Cardiac fibroblast (primary cell): ENCODE measurements at places on chromosomes 3 and 15.

GRCh38 chr15:70259028-70259424, 161.3 kb upstream of the TLE3 start:
- DNase-seq: peak; percentile 73

- peak; percentile 48 for DNase-seq
Observed at GRCh38 chr15:63599401-63600000, 2.3 kb downstream of the FBXL22 start.

DNA sequence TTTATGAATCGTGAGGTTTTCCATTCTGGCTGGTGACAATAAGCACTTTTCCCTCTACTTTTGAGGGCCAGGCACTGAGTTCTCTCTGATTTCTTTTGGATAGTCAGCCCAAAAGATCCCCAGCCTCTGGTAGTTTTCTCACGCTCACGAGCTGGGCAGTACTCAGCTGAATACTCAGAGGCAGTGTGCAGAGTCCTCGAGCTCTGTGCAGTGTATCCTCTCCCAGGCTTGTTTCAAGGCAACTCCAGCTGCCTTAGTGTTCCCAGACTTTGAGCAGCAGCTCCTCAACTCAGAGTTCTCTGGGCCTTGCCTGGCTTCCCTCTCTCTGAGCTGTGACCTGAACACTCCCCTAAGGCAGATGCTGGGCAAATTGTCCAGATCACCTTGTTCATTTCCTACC, 59.1 kb upstream of the IQSEC1 start:
- DNase-seq: no peak

DNA sequence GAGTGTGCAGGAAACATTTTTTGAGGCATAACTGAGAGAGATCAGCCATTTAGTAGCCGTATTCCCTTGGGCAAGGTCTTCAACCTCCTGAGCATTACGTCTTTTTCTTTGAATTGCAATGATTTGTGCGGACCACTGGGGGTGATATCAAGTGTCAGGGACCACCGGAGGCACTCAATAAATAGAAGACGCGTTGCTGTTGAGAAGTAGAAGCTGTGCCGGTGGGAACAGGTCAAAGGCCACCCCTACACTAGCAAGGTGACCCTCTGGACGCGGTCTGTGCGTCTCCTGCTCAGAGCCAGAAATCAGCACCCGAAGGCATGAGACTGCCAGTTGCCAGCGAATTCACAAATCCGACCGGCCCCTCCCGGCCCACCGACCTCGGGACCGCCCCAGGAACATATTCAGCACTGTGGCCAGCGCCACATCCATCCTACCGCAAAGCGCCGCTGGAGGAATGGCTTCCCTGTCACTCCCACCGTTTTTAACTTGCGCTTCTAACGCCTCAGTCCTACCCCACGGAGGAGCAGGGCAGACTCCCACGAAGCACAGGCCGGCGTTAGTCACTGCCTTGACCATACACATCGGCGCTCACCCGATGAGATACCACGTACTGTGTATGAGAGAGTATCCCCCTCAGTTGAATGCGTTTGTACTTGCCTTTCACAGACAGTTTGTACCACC, 1.4 kb upstream of the GHSR start:
- DNase-seq: peak; percentile 39

GRCh38 chr3:196081002-196081833, 672 bp downstream of the TFRC start:
- peak; percentile 46 for DNase-seq

DNA sequence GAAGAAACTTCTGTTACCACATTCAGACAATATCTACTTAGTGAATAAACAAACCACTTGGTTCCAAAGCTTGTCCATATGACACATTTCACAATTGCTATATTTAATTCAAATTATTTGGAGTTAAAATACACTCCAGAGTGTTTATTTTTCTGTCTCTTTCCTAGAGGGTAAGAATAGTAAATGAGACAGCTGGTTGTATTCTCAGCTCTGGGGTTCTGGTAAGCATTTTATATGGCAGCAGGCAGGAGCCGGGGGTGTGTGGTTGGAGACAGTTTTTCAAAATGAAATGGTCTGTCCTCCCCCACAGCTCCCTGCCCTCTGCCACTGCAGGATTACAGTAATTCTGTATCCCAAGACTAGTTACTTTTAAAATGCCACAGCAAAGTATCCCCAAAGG, 10.9 kb upstream of the SEC61A1 start:
- no peak for DNase-seq

DNA sequence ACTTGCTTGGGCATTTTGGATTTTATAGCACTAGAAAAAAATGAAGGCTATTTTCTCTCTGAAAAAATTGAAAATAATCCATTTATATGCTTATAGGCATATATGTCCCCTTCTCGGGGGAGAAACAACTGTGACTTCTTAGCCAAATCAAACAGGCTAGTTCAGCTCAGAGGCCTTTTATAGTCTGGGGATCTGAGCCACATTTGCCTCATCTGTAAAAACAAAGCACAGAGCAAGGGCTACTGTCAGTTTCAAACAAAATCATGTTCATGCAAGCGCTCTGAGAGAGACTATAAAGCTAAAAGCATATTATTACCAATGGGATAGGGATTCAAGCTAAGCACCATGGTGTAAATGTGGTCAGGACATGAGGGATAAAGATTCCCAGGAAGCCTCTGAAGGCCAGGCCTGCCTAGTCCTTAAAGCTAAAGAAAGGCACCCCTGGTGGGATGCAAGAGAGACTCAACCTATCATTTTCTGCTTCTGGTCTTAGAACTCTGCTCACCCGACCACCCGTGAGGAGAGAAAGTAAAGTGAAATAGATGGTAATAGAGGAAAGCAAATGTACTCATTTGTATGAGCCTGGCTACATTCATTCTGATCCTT, 51.0 kb upstream of the IL12A start:
- no peak for DNase-seq

DNA sequence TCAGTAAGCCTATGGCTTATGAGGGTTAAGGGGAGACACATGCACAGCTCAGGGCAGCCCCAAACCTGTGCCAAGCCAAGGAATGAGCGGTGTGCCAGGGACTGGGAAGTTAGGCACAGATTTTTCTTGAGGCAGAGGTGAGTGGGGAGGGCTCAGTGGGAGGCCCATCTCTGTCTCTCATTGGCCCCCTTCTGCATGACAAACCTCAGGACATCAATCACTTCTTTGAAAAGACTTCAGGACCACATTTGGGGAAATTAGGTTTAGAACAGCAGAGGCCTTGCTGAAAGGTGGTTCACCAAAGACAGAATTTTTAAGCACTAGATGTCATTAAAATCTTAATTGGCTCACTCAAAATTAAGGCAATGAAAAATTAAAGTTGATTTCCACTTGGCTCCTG, 57.2 kb downstream of the RAB11A start:
- DNase-seq: no peak

DNA sequence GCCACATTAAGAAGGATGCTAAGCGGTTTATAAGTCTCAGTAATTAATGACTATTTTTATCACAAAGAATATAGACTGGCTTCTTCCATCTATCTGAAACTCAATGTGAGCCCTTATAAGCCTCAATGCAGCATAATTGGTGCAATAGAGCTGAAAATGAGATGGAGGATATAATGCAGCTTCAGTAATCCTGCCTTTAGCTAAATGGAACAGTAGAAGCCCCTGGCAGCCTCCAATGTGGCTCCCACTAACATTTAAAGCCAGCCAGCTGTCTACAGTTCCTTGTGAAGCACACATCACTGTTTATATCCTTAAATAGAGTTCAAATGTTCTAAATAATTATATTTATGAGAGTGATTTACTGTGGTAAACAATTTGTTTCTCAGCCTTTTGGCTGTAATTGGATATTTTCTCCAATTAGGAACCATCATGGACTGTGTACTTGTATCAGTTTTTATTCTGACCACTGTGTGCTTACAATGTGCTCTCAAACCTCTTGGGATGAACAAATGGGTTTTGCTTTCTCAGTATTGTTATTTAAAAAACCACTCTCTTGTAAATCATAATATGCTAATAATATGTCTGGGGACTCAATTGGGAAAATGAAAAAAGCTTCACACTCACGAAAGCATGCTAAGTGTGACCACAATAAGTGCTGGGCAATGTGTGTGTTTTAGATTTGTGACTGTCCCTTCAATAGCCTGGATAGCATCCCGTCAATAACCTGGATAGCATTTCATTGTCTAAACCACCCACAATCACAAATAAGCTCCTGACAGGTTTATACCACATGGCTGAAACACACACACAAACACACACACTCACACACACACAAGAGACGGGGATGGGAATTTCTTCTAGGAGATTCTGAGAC, 366.6 kb downstream of the GBE1 start:
- DNase-seq: no peak

GRCh38 chr3:44970926-44971490, 5.0 kb downstream of the ZDHHC3 start:
- no peak for DNase-seq

DNA sequence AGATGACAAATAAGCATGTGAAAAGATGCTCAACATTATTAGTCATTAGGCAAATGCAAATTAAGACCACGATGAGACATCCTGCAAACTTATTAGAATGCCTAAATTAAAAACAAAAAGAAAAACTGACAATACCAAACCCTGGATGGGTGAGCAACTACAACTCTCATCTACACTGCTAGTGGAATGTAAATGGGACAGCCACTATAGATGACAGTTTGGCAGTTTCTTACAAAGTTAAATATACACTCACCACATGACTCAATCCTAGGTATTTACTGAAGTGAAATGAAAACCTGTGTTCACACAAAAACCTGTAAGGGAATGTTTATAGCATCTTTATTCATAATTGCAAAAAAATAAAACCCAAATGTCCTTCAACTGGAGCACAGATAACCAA, 74.7 kb downstream of the NPTN start:
- no peak for DNase-seq

DNA sequence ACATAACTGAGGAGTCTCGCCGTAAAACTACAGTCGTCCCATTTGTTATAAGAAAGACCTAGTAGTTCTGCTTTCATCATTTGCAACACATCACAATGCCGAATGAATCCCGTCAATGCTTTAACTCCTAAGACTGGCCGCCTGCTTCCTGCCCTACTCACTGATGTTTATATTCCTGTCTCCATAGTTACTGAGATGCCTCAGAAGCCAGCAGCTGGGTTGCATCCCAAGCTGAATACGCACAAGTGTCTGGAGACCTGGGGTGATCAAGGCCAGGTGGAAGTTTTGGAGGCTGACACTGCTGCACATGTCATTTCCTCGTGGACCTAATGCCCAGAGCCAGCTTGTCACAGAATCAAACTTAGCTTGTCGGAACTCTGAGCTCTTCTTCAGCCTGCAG, 95.2 kb upstream of the UBE2E1 start:
- DNase-seq: peak; percentile 93

DNA sequence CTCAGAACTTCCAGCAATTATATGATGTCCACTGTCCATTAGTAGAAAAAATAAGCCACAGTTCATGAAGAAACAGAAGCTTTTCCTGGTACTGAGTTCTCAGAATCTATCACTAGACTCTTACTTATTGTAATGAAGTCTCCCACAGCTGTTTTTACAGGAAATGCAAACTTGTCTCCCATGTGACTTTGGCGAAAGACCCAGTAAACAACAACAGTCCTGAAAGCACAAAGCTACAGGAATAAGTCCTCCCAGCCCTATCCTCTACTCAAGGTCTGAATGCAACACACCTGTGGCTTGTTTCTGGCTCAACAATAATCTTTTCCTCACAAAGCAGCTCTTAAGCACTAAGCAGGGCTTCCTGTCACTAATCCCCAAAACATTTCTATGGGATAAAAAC, 55.9 kb downstream of the EOMES start:
- DNase-seq: peak; percentile 39

GRCh38 chr15:43246261-43246774, 20.4 kb downstream of the TGM5 start:
- no peak for DNase-seq

- no peak for DNase-seq
Observed at GRCh38 chr3:190883141-190883540, 20.6 kb upstream of the GMNC start.

GRCh38 chr3:151589311-151589710, 128.4 kb upstream of the IGSF10 start:
- no peak for DNase-seq

GRCh38 chr3:116445311-116445841, at the start of gene LSAMP:
Gene LSAMP, minus strand, starts transcription at chr3:116445487.
- DNase-seq: peak; percentile 51

DNA sequence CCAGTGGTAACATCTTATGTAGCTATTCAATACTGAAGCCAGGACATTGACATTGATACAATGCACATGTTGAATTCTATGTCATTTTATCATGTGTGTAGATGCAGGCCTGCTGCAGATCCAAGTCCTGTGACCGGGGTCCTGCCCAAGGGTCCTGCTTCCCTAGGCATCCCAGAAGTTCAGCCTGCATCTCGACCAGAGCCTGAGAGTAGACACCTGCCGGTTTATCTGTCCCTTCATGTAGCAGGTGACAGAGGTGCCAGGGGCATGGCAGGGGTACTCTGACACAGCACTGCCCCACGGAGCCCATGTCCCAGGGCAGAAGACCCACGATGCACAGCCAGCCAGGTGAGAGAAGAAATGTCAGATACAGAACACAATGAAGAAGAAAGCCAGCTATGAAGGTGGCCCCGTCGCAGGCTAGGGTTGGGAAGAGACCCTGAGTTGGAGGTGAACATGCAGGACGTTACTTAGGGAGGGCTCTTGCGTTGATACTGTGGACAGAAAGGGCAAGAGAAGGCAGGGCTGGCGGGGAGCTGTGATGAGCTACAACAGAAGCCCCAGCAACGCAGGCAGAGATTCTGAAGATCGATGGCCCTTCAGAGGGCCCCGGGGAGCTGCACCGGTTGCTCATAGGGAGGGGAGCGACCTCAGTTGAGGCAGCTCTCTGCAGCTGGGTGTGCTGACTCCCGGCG, 51.0 kb downstream of the TPRA1 start:
- no peak for DNase-seq

GRCh38 chr3:13147344-13147743, 74.1 kb upstream of the IQSEC1 start:
- DNase-seq: no peak

DNA sequence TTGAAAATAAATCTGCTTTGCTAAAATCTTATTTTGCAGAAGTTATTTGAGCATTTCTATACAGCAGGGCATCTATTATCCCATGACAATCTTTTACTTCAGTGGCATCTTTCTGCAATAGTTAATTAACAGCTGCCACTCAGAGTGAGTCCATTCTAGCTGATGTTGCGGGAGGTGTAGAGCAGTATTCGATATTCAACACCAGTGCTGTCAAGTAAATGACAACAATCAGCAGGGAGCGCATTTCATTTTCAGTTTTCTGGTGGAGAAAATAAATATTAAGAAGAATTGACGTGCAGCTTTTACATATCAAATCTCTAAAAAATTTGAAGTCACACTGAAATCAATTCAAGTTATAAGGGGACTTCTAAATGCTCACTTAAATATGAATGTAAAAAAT, 286.2 kb downstream of the CTNNB1 start:
- no peak for DNase-seq

DNA sequence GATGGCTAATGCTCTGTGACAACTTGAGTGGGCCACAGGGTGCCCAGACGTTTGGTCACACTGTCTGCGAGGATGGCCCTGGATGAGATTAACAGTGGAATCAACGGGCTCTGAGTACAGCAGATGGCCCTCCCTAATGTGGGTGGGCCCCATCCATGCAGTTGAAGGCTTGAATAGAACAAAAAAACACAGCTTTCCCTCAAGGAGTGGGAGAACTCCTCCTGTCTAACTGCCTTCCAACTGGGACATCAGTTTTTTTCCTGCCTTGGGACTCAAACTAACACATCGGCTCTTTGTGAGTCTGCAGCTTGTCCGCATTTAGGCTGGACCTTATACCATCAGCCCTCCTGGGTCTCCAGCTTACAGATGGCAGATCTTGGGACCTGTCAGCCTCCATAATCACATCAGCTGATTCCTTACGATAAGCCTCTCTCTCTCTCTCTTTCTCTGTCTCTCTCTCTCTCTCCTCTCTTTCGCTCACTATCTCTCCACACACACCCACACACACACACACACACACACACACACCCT, 20.8 kb downstream of the FAM174B start:
- no peak for DNase-seq

- no peak for DNase-seq
Observed at GRCh38 chr3:9887480-9887879, 2.9 kb upstream of the JAGN1 start.
